ENCODE measurements at places on chromosomes 3 and 15. TPM values are rescaled to one million over a fixed set of nuclear protein-coding genes. Genes with fewer than 3 reads are reported as not detected.

GRCh38 chr3:33825111-33825510 is 26.7 kb downstream of the PDCD6IP start:
- DNase-seq, result no peak

- DNase-seq, result peak; percentile 42
Measured at GRCh38 chr3:190224863-190225692, 97.2 kb downstream of the CLDN1 start.

DNA sequence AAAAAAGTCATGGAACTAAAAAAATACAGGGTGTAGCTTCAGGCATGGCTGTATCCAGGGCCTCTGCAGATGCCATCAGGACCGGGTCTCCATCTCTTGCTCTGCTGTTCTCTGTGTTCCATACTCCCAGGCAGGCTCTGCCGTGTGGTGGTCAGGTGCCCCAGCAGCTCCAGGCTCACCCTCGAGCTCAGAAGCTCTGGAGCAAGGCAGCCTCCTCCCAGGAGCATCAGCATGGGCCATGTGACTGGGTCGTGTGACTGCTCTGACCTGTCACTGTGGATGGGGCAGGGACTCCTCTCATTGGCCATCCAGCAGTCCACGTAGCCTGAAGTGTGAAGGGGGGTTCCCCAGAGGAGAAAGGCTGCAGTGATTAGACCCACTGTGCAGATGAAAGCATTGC is 8.5 kb downstream of the FBLN2 start:
- DNase-seq, result no peak

The ECE2 gene
- total RNA-seq, result not detected

The HHLA2 gene
- not detected for total RNA-seq

GRCh38 chr3:31185062-31185357 is 290.5 kb upstream of the GADL1 start:
- DNase-seq, result no peak

The INTS14 gene
- total RNA-seq, result 33.9 TPM

- DNase-seq, result peak; percentile 31
Measured at GRCh38 chr15:99618941-99619411, 53.2 kb downstream of the MEF2A start.

The TPRG1 gene
- total RNA-seq, result not detected

- DNase-seq, result peak; percentile 78
Measured at GRCh38 chr15:40274350-40275274, 8.3 kb downstream of the ANKRD63 start.

DNA sequence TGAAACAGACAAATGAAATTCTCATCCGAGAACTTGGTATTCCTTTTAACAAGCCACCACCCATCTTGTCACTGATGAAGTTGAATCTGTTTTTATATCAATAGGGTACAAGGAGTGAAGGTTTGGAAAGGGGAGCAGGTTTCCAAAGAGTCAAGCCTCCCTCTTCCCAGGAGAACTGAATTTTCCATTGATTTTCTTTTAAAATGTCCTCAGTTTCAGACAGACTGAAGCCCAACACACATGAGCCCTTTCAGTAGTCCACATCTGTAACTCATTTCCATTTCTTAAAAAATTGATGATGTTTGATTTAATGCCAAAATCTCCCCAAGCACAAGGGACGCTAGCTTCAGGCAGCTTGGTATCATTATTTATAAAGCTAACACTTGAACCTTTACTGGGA is 187.7 kb downstream of the FOXB1 start:
- DNase-seq, result no peak

The SCN11A gene
- total RNA-seq, result not detected

- no peak for DNase-seq
Measured at GRCh38 chr15:78035321-78035751, 42.2 kb downstream of the TBC1D2B start.

Measured in IMR-90 (cell line).